ENCODE measurements at places on chromosomes 12 and 14. TPM values are rescaled to one million over a fixed set of nuclear protein-coding genes. Genes with fewer than 3 reads are reported as not detected.
A peak's percentile ranks its signal among the peaks of the same experiment; 100 is the strongest.

The IQSEC3 gene
- total RNA-seq, result 1.0 TPM

The ISM2 gene
- 0.07 TPM for total RNA-seq

The IL26 gene
- not detected for total RNA-seq

GRCh38 chr14:37655418-37655817 lies 60.0 kb downstream of the TTC6 start:
- no peaks in the 10 kb centered on the region for H3K27me3 ChIP-seq
- H3K27ac ChIP-seq, result no peak overlapping the region
- no peaks in the 10 kb centered on the region for H3K36me3 ChIP-seq
- H3K4me3 ChIP-seq, result no peak overlapping the region
- DNase-seq, result no peak
- H3K4me1 ChIP-seq, result peaks cover 12% of the 10 kb centered on the region

DNA sequence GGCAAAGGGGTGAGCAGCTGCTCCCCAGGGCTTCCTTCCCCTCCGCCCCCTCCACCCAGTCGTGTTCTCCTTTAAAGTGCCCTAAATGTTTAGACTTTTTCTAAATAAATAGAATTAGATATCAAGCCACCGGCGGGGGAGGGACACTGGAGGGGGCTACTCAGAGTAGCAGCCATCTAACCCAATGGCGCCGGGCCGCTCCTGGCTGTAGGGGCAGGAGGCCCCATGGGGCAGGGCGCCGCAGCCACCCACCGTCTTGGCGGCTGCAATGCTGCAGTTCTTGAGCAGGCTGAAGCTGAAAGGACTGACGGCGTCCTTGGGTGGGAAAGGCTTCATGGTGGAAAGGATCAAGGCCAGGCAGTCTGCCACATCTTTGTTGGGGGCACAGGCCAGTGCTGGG lies 13.1 kb downstream of the SLC39A5 start:
- no peaks in the 10 kb centered on the region for H3K27me3 ChIP-seq
- H3K4me3 ChIP-seq, result no peak overlapping the region
- H3K4me1 ChIP-seq, result no peaks in the 10 kb centered on the region
- no peak overlapping the region for H3K27ac ChIP-seq

GRCh38 chr14:75476274-75476995 lies 45.8 kb upstream of the BATF start:
- H3K4me3 ChIP-seq, result no peak overlapping the region
- peak; percentile 74 for DNase-seq
- no peaks in the 10 kb centered on the region for H3K36me3 ChIP-seq
- H3K27me3 ChIP-seq, result no peaks in the 10 kb centered on the region

DNA sequence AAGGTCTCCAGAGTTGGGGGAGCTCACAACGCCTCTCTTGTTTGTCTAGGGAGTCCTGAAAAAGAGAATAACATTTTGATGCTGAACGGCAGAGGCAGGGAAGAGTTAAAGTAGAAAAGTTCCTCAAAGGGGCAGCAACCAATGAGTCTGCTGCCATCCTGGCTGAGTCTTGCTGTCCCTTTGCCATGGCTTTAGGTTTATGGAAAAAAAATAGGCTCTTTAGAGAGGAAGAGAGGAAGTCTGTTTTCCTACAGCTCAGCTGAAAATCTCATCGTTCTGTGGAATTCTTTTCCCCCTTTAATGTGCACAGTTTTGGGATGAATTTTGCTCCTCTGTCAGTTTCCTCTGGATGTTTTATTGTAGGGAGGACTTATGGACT lies 314.8 kb upstream of the TBX3 start:
- H3K4me3 ChIP-seq, result no peak overlapping the region
- no peak for DNase-seq
- no peaks in the 10 kb centered on the region for H3K27me3 ChIP-seq
- H3K27ac ChIP-seq, result no peak overlapping the region
- H3K4me1 ChIP-seq, result peaks cover 6% of the 10 kb centered on the region

DNA sequence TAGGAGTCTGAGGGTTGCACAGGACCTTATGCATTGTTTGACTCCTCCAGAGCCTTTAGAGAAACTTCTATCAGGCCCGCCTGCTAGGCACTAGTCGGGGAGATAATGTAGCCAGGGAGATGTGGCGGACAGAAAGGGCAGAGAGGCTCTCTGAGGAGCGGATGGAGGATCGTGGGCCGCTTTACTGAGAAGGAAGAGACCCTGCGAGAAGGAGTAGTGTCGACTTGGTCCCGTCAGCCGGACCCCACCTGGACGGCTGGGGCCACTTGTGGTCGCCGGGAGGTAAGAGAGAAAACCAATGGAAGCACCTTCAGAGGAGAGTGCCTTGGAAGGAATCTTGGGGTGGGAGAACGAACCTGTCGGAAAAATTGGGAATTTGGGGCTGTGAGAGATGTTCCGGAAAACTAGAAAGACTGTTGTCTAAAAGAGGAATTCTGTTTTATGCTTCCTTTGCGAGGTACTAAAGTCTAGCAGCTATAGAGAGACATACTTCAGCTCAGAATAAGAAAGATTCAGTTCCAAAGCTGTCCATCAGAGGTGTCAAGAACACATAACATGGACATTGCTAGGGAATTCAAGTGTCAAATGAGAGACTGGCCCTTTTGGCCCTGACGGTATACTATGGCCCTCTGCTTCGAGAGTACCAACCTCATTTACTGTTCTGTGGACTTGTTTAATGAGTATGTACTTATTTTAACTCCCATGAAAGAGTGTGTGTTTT lies 660 bp upstream of the MCRS1 start:
- H3K4me1 ChIP-seq, result peaks cover 10% of the 10 kb centered on the region
- DNase-seq, result no peak
- H3K27ac ChIP-seq, result peak overlapping the region; percentile 31
- H3K36me3 ChIP-seq, result no peaks in the 10 kb centered on the region
- H3K4me3 ChIP-seq, result peak overlapping the region; percentile 70

DNA sequence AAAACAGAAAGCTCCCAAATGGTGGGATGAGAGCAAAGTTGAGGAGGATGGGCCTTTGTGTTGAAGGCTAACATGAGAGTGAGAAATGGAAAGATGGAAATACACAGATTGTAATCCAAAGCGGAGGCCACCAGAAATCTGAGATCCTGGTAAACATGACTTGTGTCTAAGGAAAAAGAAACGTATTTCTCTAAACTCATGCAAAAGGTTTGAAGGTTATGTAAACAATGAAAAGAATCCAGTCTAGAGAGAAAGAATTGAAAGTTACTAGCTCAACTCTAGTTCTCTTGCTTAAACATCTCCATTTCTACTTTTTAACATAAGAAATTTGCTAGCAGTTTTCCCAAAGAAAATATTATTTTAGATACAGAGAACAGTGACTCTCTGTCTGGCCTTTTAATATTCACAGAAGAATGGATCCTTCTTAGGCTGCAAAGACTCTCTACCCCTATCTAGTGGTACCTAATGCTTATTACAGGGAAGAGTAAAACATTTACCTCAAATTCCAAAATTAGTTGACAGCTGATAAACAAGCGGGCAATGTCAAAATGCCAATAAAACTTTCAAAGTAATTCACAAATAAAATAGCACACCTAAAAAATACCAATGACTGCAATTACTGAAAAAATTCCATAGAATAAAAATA lies 75.8 kb upstream of the SOX5 start:
- DNase-seq, result peak; percentile 20
- H3K4me3 ChIP-seq, result no peak overlapping the region
- H3K27me3 ChIP-seq, result no peaks in the 10 kb centered on the region
- H3K36me3 ChIP-seq, result no peaks in the 10 kb centered on the region

- no peak overlapping the region for H3K27ac ChIP-seq
- H3K4me1 ChIP-seq, result peaks cover 8% of the 10 kb centered on the region
- DNase-seq, result no peak
- no peak overlapping the region for H3K4me3 ChIP-seq
- H3K27me3 ChIP-seq, result no peaks in the 10 kb centered on the region
Observed at GRCh38 chr14:71508901-71509300, 423.3 kb upstream of the RGS6 start.

DNA sequence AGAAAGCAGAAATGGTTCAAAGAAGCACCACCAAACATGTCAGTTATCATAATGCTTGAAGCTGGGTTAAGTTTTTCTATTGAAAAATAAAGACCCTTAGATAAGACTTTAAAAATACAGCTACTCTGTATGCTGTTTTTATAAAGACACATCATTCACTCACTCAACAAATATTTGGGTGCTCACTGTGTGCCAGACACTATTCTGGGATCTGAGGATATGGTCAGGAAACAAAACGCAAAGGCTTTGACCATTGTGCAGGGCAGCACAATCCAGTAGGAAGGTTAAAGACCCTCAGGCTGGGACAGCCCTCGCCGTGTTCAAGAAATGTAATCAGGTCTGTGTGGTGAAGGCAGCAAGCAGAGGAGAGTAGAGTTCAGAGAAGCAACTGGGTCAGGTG lies 38.0 kb upstream of the DPY19L2 start:
- no peaks in the 10 kb centered on the region for H3K27me3 ChIP-seq
- DNase-seq, result no peak
- no peak overlapping the region for H3K4me3 ChIP-seq
- no peak overlapping the region for H3K27ac ChIP-seq
- no peaks in the 10 kb centered on the region for H3K4me1 ChIP-seq

DNA sequence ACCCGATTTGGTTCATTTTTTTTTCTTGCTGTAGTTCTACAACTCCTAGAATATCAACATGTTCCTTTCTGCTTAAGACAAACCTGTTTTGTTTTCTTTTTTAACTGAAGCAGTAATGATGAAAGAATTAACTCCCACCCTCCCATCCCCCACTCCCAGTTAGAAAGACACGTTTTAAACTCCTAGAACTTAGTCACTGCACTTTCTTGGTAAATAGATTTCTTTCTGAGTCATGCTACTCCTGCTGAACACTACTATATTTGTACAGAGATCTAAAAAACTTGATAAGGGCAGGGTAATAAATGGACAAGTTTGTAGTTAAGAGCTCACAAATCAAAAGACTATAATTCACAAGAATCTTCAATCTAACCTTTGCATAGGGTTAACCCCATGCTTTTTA lies 118.9 kb upstream of the PTPRB start:
- no peak overlapping the region for H3K27ac ChIP-seq
- no peaks in the 10 kb centered on the region for H3K27me3 ChIP-seq
- H3K36me3 ChIP-seq, result no peaks in the 10 kb centered on the region
- H3K4me1 ChIP-seq, result peaks cover 34% of the 10 kb centered on the region
- H3K4me3 ChIP-seq, result no peak overlapping the region
- no peak for DNase-seq

DNA sequence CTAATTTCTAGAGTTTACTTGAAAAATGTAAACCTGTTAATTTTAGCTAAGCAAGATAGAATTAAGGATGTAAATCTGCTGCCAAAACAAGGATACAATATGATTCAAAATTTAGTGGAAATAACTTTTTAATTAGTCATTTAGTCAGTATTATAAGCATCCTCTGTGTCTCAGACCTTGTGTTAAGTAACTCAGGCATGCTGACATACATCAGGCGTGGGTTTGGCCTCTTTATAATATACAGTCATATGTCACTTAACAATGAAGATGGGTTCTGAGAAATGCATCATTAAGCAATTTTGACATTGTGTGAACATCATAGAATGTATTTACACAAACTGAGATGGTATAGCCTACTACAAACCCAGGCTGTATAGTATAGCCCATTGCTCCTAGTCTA lies 386.9 kb downstream of the ZFP36L1 start:
- DNase-seq, result no peak
- peaks cover 20% of the 10 kb centered on the region for H3K4me1 ChIP-seq
- H3K27ac ChIP-seq, result no peak overlapping the region
- H3K27me3 ChIP-seq, result no peaks in the 10 kb centered on the region
- H3K4me3 ChIP-seq, result no peak overlapping the region

DNA sequence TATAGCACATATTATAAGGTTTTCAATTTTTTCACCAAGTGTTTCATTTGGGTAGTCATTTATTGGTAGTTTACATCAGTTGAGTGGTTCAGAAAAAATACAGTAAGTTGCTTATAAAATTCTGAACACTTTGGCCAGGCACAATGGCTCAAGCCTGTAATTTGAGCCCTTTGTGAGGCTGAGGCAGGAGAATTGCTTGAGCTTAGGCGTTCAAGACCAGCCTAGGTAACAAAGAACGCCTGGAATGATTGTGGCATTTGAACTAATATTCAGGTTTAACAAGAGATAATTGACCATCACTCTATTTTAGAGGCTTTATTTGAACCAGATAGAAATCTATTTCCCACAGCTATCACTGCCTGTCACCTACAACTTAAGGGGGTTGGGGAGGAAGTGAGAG lies 22.7 kb downstream of the HIF1A start:
- no peak overlapping the region for H3K4me3 ChIP-seq
- DNase-seq, result peak; percentile 33
- H3K4me1 ChIP-seq, result peaks cover 35% of the 10 kb centered on the region
- H3K36me3 ChIP-seq, result peaks cover 15% of the 10 kb centered on the region

Data from neural progenitor cell (in vitro differentiated cells).